Temporal lobe (tissue), 4 donors: ENCODE measurements at places on chromosomes 6 and 20. TPM values are rescaled to one million over a fixed set of nuclear protein-coding genes. Genes with fewer than 3 reads are reported as not detected.

The ZNF133 gene
- 21.1 TPM for total RNA-seq

The RPS6KA2 gene
- 30.2 TPM for total RNA-seq

The RIPOR3 gene
- total RNA-seq, result 0.98 TPM

The RWDD1 gene
- total RNA-seq, result 19.7 TPM

The BEND6 gene
- total RNA-seq, result 14.5 TPM
